ENCODE measurements at places on chromosomes 3 and 15.

- DNase-seq: no peak
These were observed 71.5 kb upstream of the GALNT15 start for GRCh38 chr3:16102905-16103364.

DNA sequence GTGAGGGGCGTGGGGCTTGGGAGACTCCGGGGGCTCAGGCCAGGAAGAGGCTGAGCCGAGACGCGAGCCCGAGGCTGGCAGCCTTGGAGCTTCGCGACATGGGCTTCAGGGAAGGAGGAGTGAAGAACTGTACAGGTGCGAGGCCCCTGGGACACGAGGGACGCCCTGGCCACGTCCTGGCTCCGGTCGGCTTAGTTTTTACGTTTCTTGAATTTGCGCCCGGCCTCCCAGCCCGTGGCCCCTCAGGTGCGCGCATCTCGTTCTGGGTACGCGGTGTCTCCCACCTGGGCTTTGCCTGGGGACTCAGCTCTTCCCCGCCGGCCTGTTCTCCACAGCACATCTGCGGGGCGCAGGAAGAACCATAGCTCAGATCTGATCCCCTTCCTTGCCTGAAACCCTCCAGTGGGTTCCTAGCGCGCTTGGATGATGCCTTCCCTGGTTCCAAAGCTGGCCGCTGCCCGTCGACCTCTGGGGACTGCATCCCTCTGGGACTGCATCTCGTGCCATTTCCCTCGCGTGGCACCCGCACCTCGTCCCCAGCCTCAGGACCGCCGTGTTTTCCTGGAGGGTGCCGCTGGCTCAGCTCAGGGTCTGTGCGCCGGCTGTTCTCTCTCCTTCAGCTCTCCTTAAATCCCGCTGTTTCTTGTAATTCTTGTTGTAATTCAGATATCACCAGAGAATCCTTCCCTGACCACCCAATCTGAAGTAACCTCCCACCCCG, 614 bp downstream of the CHCHD6 start:
- DNase-seq: no peak

DNA sequence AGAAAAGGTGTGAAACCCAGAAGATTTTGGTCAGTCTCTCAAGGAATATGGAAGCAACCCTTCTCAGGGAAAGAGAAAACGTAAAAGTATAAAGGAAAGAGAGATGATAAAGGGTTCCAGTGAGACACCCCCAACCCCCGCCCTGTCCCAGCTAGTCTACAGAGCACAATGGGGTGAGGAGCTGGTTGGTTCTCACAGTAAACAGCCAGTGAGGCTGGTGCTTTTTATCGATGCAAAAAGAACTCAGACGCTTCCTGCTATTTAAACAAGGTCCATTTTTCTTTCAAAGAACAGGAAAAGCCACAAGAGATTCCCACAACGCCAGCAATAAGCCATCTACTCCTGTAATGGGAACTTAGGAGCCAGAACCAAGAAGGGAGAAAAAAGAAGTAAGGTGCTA, 65.9 kb downstream of the CHAC1 start:
- DNase-seq: no peak

GRCh38 chr15:66388576-66388975, 1.9 kb downstream of the MAP2K1 start:
- no peak for DNase-seq

GRCh38 chr15:32919749-32920414, 202.1 kb downstream of the GREM1 start:
- DNase-seq: no peak

- DNase-seq: no peak
These were observed 109.5 kb upstream of the ABHD17C start for GRCh38 chr15:80585544-80586018.

GRCh38 chr3:162183440-162183839, 686.8 kb downstream of the OTOL1 start:
- no peak for DNase-seq

GRCh38 chr3:131602011-131602779, 99.4 kb upstream of the MRPL3 start:
- no peak for DNase-seq

DNA sequence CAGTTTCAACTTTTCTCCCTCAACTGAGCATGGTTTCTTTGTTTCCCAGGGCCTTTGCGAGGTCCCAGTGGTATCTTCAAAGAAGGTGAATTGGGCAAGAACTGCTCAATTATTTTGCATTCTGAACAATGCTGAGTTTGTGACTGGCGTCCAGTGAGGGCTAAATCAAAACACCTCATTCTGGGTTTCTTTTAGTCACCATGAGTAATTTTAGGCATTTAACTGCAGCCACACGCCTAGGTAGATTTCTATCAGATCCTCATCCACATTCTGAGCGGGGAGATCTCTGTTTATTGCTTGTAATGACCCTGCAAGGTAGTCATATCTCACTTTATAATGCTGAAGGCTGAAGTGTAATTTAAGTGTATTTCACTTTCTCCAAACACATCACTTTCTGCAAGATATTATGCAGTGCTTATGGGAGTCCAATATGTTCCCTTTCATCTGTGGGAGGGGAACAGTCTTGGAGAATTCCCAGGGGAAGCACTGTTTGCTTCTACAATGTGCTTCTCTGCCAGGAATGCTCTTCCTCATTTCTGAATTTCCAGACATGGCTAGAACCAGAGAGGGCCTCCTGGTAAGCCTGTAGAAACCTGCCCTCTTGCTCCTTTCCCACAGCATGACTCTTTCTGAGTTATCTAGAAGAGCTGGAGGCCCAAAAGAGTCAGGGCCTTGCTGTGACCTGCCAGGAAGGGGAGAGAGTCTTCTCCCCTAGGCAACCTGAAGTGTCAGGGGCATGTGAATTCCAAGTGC, 91.7 kb downstream of the FRMD4B start:
- DNase-seq: no peak

- no peak for DNase-seq
These were observed 6.6 kb upstream of the CPN2 start for GRCh38 chr3:194357681-194358080.

DNA sequence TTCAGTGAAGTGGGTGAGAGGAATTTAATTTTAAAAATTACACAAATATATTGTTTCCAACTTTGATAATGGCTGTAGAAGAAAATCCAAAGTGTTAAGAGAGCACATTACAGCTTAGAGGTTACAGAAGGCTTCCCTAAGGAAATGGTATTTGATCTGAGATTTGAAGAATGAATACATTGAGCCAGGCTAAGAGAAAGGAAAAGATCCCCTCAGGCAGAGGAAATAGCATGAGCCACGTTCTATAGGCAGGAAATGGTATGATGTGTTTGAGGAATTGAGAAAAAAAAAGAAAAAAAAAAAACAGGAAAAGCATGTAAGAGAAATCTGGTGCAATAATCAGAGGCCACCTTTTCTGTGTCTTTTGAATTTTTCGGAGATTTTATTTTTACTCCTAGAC, 48.6 kb downstream of the UNC13C start:
- no peak for DNase-seq
